HFF-Myc (cell line): ENCODE measurements at places on chromosomes 11 and 22.

GRCh38 chr11:125724125-125724524, 22.0 kb upstream of the PATE1 start:
- no peak for DNase-seq

- DNase-seq = no peak
These were observed 668.7 kb downstream of the BRD1 start for GRCh38 chr22:49158741-49159564.

- no peak for DNase-seq
These were observed 56.5 kb downstream of the MIAT start for GRCh38 chr22:26713823-26714449.

DNA sequence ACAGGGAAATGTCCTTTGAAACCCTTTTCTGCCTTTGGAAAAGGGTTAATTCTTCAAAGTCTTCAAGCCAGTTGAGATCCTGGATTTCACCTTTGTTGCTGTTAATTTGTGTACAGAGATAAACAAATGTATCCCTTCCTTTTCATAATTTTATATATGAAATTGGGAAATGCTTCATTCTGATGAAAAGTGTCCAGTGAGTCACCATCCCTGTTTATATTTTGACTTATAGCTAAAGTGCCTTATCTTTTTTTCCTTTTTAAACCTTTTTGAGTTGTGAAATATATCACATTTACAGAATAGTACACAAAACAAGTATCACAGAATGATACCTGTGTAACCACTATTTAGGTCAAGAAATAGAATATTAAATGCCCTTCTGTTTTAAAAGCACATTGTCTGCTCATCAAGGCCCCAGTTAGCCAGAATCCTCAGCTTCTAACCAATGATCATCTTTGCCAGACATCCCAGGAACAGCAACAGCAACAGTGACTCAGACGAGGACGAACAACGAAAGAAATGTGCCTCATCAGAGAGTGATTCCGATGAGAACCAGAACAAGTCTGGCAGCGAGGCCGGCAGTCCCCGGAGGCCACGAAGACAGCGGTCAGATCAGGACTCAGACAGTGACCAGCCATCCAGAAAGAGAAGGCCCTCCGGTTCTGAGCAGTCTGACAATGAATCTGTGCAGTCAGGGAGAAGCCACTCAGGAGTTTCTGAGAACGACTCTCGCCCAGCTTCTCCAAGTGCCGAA, 27.3 kb downstream of the CTR9 start:
- DNase-seq = no peak

DNA sequence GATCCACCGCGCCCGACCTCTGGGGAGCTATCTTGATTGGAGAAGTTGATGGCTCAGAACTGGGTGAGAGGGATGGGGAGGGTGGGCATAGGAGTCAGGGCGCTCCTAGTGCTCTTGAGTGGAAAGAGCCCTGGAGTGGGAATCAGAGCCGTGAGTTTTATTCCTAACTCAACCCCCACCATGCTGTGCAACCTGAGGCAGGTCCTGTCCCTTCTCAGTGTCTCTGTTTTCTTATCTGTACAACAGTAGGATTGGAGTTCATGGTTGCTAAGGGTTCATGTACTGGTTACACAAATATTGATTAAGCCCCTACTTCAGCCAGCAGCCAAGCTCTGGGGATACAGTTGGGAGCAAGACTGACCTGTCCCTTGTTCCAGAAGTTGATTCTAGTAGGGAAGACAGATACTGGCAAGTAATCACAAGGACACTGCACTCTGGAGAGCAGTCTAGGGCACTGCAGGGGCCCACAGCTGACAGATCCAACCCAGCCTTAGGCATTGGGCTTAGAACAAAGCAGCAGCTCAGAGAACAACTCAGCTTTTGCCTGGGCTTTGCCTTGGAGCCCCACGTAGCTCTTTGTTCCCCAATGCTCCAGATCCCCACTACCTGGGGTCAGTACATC, 12.4 kb upstream of the DAGLA start:
- no peak for DNase-seq

DNA sequence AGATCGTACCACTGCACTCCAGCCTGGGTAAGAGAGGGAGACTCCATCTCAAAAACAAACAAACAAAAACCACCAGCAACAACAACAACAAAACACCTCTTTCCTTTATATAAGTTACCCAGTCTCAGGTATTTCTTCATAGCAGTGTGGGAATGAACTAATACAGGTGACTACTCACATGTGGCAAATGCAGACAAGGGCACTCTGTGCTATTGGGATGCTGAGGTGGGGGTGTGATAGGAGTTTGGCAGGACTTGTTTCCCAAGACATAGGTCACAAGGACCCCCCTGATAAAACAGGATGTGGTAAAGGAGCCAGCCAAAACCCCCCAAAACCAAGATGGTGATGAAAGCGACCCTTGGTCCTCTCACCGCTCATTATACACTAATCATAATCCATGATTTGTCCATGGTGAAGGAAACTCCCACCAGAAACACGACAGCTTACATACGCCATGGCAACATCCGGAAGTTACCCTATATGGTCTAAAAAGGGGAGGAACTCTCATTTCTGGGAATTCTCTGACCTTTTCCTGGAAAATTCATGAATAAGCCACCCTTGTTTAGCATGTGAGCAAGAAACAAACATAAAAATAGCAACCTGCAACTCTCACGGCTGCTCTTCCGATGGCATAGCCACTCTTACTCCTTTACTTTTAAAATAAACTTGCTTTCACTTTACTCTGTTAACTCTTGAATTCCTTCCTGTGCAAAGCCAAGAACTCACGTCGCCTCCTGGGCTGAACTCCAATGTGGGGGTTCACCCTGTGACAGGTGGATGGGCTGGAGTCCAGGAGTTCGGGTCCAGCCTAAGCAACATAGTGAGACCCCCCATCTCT, 18.8 kb upstream of the INCENP start:
- no peak for DNase-seq

DNA sequence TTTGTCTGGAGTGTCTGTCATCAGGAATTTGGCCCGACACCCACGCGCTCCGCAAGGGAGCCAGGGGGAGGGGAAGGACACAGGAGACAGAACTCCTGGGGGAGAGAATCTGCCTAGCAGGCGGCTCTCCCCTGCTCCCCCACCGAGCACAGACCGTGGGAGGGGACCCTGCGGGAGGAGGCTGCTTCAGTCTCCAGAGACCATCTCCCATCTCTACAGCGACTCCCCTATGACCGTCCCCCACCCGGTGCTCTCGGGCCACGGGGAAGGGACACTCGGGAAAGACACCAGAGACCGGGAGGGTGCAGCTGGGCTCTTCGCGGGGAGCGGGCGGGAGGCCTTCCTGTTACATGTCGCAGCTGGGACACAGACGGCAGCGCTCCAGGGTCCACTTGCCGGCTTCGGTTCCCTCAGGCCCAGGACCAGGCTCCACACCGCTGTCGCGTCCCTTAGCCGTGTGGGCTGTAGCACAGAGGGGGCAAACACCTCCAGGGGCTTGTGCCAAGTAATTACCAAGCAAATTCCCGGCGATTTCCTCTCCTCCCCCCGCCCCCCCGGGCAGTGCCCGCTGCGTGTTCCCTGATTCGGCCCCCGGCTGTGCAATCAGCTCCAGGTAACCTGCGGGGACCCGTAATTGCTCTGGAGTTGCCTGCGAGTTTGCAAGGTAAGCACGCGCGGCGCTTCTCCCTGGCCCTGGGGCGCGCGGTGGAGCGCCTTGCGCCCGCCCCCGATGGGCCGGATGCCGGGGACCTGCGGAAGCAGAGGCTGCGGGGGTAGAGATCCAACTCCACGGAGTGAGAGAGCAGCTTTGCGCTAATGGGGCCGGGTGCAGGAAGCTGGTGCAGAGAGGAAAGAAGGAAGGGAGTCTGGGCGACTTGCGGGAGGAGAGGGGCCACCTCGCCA, 155.1 kb upstream of the CADM1 start:
- no peak for DNase-seq

- DNase-seq = no peak
These were observed 119.5 kb upstream of the NARS2 start for GRCh38 chr11:78694152-78694551.

DNA sequence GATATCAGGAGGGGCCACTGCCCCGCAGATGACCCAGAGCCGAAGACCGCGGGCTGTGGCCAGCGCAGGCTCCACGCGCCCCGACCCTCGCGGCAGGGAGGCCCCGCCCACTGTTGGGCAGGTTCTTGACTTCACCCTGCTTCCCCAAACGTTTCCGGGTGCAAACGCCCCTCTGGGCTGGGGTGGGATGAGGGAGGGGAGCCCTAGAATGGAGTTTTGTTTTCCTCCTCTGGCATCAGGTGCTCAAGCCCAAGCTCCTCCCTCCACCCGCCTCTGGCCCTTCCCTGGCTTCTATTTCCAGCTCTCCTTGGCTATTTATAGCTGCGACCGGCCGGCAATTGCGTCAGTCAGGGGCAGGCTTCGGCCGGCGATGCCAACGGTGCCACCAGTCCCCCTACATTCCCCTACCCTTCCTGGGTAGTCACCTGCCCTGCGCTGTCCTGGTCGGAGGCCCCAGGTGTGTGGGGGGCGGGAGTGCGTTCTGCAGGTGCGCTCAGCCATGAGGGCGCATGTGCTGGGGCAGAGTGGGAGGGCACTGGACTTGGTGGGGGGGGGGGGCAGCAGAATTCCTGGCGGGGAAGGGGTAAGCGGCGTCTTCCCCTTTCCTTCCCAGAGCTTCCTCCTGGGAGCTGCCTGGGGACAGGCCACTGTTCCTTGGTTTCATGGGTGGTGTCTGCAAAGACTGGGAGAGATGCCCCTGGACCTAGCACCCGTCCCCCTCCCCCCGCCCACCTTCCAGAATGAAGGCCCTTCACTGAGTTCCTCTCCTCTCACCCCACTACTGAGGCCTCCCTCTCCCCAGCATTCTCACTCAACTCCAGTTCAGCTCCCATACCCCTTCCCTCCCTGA, 23.6 kb downstream of the DUSP8 start:
- DNase-seq = no peak

GRCh38 chr22:45608763-45609180, 62.9 kb upstream of the ATXN10 start:
- DNase-seq = no peak

DNA sequence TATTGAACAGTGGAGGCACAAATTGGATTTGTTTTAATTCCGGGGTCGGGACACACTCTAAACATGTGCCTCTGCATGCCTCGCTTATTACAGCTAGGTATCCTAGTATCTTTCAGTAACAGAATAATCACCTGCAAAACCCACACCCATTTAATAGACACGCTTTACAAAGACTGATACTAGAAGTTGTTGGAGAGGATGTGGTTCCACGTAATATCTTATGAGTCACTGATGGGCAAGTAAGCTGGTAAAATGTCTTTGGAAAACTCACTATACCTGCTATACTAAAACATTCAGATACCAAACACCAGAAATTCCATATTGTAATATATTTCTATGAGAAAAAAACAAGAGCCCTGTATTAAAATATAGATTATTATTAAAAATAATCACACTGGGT, 84.0 kb downstream of the GGTLC2 start:
- DNase-seq = no peak

DNA sequence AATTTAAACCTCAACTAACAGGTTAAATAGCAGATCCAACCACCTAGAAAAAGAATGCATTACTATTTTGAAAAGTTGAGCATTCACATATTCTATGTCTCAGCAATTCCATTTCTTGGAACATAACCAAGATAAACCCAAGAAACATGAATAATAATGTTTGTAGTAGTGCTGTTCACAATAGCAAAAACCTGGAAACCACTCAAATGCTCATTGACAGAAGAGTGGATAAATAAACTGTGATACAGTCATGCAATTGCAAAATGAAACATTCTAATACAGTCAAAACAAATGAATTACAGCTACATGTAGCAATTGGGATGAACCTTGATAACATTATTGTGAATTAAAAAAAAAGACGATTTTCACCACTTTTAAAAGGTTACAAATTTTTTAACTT, 162.8 kb upstream of the TMEM45B start:
- DNase-seq = no peak

GRCh38 chr11:119683783-119684182, 45.2 kb downstream of the NECTIN1 start:
- no peak for DNase-seq

- no peak for DNase-seq
These were observed 8.0 kb downstream of the TMEM86A start for GRCh38 chr11:18706330-18707243.

DNA sequence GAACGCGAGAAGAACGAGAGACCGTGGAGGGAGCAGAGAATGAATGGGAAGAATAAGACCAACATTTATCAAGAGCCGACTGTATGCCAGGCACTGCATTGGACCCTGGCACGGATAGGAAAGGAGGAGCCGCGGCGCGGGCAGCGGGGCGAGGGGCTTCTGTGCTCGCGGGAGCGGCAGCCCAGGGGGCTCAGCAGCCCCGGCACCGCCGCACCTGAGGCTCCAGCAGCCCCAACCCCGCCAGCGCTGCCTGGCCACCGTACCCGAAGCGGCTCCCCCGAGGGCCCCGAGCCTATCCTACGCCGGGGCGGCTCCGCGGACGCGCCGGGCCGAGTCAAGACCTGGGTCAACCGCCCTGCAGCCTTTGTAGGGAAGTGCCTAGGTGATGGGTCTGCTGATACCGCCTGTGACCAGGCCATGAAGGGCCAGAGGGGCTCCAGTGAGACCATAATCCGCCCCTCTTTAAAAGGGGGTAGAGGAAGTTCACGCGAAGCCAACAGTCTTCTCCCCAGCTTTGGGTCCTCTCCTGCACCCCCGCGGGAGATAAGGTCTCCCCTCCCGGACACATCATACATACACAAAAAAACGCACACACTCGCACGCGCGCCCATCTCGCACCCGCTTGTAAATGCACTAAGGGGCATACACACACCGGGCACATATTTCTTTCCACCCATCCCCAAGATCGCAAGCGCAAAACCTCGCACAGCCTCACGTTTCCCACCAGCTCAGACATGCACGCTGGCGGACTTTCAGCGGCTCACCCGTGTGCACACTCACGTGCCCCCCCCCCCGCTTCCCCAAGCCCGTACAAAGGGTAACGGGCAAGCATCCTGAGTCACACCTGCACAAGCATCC, 935 bp upstream of the RTN4RL2 start:
- DNase-seq = no peak

- peak; percentile 37 for DNase-seq
These were observed 32.9 kb downstream of the SIK2 start for GRCh38 chr11:111634981-111635705.

- DNase-seq = no peak
These were observed 257.7 kb upstream of the PLET1 start for GRCh38 chr11:112518371-112518770.

GRCh38 chr22:50581031-50581949, 1.4 kb downstream of the CHKB start:
- DNase-seq = no peak

DNA sequence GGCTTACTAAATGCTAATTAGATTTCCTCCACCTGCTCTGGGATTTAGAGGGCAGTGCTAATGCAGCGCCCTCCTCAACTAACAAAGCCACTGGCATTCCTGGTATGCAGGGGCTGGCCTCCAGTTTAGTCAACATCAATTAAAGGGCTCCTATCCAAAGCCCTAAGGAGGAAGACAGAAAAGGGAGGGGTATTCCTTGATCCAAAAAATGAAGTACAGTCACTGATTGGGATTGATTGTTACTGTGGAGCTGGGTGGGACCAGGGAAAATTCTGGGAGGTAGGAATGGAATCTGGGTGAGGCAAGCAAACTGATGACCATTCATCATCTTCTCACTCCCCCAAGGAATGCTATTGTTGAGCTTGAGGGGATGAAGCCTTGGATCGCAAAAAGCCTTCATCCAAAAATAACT, 52.2 kb downstream of the GAB2 start:
- DNase-seq = no peak

GRCh38 chr11:68066742-68067141, 27.9 kb downstream of the TCIRG1 start:
- no peak for DNase-seq

- no peak for DNase-seq
These were observed 45.8 kb upstream of the NOX4 start for GRCh38 chr11:89536926-89537325.
